ENCODE measurements at places on chromosomes 3 and 15.
A peak's percentile ranks its signal among the peaks of the same experiment; 100 is the strongest.

- no peak for DNase-seq
Measured at GRCh38 chr3:332701-333100, 136.1 kb downstream of the CHL1 start.

DNA sequence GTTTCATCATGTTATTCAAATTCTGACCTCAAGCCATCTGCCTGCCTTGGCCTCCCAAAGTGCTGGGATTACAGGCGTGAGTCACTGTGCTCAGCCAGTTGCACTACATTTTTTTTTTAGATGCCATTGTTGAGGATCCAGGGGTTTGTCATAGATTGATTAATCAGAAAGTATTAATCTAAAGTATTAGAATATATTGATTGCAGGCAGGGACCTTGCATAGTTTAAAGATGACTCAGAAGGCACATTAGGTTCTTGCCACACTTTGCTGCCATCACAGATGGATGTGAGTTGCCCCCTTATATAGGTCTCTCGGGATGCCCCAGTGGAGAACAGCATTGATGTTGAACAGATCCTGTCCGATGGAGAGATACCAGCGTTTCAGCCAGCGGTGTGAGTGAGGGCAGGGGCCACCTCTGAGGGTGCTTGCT, 41.1 kb downstream of the IGF1R start:
- no peak for DNase-seq

- no peak for DNase-seq
Measured at GRCh38 chr3:73559749-73560148, 65.0 kb downstream of the PDZRN3 start.

GRCh38 chr15:55564347-55565145, 23.6 kb downstream of the PYGO1 start:
- no peak for DNase-seq

DNA sequence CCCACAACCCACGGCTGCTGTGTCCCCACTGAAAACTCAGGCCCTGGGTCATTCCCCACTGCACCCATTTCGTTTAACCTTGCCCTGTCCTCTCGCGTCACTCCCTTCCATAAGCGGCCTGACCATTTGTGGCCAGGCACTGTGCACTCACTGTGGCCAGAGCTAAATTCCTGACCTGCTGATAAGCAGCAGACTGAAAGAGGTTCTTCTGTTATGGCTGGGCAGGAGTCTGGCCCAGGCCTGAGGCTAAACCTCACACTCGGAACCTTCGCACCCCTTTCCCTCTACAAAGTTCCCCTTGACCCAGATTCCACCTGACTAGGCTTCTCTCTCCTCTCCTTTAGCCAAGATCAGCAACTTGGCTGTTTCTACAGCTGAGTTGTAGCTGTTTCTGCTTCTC, 62.3 kb downstream of the ADAMTS17 start:
- DNase-seq: no peak

GRCh38 chr3:160987982-160988964, 116.9 kb downstream of the B3GALNT1 start:
- DNase-seq: no peak

- no peak for DNase-seq
Measured at GRCh38 chr3:62781121-62781520, 94.1 kb downstream of the CADPS start.

GRCh38 chr3:108036984-108037741, 53.7 kb downstream of the CD47 start:
- DNase-seq: no peak

- DNase-seq: no peak
Measured at GRCh38 chr15:84949043-84949442, 32.6 kb upstream of the PDE8A start.

- no peak for DNase-seq
Measured at GRCh38 chr3:100984308-100984707, 8.9 kb downstream of the ABI3BP start.

DNA sequence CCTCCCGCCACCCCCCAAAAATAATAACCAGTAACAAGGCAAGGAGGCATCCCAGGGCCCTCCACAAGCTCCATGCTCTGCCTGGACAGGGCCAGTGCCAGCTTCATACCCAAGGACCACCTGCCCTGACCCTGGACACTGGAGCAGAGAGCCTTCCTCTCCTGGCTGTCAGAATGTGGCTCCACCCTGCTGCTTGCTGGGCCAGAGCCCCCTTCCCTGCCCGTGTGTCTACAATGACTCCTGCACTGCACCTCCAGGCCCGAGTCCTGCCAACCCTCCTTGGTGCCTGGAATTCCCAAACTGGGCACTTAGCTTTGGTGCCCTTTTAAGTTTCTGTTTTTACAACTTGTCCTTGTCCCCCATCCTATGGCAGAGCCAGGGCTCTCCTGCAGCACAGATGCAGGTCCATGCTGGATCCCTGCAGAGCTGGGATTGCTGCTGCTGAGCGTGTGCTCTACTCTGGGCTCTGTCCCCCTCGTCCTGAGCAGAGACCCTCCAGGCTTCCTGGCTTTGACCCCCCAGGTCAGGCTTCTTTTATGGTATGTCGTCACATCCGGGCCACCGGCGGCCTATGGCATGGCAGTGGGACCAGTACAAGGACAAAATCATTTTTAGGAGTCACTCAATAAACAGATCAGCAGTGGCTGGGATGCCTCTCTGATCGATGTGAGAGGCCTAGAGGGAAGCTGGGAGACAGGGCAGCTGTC, 11.4 kb upstream of the SNRPA1 start:
- no peak for DNase-seq

- DNase-seq: no peak
Measured at GRCh38 chr15:59976480-59977271, 27.4 kb upstream of the FOXB1 start.

DNA sequence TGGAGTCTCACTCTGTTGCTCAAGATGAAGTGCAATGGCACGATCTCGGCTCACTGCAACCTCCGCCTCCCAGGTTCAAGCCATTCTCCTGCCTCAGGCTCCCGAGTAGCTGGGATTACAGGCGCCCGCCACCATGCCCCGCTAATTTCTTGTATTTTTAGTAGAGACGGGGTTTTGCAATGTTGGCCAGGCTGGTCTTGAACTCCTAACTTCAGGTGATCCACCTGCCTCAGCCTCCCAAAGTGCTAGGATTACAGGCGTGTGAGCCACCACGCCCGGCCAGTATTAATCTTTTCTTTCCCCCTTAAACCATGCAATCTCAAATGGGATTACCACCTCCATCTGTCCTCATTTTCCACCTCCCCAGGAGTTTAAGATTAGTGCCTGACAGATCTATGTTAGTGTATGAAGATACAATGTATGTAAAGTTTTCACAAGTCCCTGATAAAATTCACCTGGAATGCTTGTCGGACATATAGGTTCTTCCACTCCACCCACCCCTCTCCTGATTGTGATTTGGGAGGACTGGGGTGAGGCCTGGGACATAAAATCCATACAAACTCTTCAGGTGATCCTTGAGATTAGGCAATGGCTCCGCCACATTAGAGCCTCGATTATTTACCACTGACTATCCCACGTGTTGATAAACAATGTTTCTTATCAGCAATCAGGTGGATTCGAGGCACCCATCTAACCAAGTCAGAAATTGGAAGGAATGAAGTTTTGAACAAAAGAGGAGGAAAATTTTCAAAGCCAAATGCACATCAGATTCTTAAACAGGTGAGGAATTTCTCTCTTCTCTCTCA, 1.2 kb downstream of the PARL start:
- DNase-seq: no peak

GRCh38 chr3:126523745-126524428, at the start of gene CHST13:
TSS of gene CHST13 (plus strand) at chr3:126524155. CDS start at chr3:126524333, 178 bp downstream.
- DNase-seq: peak; percentile 66

DNA sequence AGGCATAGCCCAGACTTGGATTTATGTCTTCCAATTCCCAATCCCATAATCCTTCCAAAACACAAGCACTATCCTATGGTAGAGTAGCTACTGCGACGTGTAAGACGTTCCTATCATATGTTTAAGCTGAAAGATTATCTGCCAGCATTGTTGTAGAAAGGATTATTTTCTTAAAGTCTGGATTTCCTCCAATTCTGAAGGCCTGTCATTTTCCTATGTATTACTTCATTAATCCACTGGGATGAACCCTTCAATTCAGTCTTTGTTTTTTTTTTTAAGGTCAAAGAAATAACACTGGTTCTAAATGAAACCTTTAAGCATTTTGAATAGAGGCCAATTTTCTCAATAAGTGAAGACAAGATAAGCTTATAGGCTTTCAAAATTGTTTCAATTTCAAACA, 289.0 kb downstream of the SLC9A9 start:
- DNase-seq: no peak

- DNase-seq: no peak
Measured at GRCh38 chr15:31338879-31339557, 12.4 kb downstream of the KLF13 start.

DNA sequence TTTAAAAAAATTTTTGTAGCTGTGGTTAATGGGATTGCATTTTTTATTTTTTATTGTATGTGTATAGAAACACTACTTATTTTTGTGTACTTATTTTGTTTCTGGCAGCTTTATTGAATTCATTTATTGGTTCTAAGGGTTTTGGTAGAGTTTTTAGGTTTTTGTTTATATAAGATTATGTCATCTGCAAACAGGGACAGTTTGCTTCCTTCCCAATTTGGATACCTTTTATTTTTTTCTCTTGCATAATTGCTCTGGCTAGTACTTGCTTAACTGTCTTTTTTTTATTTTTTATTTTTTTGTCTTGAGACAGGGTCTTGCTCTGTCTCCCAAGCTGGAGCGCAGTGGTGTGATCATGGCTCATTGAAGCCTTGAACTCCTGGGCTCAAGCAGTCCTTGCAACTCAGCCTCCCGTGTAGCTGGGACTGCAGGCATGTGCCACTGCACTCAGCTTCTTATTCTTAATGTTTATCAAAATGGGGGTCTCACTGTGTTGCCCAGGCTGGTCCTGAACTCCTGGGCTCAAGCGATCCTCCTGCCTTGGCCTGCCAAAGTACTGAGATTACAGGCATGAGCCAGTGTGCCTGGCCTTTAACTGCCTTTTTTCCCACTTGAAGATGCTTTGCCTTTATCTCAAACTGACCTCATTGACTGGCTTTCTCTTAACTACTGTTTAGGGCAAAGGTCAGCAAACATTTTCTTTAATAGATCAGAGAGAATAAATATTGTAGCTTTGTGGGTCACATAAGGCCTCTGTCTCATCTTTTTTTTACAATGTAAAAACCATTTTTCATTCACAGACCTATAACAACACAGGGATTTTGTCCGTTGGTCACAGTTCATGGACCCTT, 8.6 kb downstream of the TFG start:
- no peak for DNase-seq

GRCh38 chr3:102180280-102180931, 254.4 kb upstream of the ZPLD1 start:
- DNase-seq: no peak

GRCh38 chr15:87144775-87145174, 1065.1 kb downstream of the AGBL1 start:
- DNase-seq: no peak

DNA sequence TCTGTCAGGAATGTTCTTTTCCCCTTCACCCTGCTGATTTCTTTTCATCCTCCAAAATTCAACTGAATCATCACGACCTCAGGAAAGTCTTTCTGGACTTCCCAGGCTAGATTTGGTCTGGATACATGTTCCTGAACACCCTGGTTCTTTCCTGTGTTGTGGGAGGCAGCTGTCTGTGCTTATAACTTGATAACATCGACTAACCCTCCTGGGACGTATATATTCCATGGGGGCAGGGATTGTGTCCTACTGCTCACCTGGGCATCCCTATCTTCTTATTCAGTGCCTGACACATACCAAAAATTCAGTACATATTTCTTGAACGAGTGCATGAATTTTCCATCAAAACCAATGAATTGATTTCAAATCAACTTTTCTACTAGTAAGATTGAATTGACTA, 47.6 kb upstream of the MEF2A start:
- no peak for DNase-seq

DNA sequence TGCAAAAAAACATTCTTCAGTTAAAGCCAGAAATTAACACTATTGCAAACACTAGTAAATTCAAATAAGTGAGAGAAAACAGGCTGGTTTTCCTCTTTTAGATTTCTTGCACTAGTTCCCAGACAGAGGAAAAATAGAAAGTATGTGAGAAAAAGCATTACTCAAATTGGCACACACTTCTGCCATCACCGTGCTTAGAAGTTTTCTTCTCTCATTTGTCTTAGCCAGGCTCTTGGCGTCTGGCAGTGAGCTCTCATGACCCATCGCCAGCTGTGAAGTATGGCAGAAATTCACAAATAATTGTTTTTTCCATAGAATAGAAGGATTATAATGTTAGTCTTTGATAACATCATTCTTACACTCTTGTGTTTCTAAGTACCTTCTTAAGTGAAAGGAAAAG, 515.9 kb downstream of the GBE1 start:
- DNase-seq: no peak

- DNase-seq: no peak
Measured at GRCh38 chr15:31597466-31597865, 270.8 kb downstream of the KLF13 start.

DNA sequence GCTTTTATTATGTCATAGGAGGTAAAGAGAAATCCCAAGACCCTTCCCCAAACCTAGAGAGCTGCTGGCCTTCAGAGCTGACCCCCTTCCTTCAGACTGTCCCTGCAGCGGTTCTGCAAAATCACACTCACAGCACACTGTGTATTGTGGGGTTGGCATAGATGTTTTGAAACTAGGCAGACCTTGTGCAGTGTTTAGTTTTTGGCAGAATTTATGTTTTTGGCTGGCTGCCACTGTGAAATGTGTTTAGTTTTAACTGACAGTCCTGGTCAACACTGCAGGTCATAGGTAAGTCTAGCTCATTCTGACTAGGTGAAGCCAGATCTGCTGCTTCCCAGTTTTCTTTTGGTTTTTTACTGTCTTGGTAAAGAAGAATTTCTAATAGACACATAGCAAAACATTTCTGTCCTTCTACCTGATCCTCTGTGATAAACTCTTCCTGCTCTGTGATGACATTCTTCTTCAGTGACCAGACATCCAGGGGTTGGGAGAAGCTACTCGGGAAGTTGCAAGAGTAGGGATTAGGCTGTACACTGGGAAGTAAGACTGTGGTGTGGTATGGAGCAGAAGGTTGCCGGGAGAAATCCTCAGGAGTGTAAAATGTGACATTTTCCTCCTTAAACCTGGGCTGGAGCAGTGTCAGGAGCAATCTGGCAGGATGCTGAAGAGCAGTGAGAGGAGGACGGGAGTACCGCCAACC, 209.6 kb upstream of the MCTP2 start:
- DNase-seq: no peak

- no peak for DNase-seq
Measured at GRCh38 chr15:50815958-50816590, 50.6 kb upstream of the SPPL2A start.

GRCh38 chr15:76936671-76937070, 5.1 kb downstream of the RCN2 start:
- no peak for DNase-seq

DNA sequence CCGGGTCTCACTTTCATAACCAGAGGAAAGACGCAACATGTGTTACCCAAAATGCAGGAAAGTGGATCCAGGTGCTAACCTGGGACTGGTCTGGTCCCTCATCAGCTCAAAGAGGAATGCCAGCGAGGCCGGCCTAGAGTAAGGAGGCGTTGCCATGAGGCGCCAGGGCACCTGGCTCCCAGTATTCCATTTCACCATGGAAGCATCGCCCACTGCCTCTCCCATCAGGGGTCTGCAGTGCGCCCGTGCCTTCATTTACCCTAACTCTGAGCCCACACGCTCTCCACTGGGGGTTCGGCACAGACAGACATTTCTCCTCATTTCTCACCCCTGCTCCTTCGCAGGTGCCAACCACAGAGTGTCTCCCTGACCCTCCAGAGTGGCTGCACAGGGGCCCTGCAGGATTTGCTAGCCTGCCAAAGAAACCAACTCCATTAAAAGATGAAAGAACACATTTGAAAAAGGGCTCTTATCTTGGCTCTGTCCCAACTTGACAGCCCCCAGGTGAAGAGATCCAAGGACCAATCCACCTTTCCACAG, 61.5 kb downstream of the ABTB1 start:
- no peak for DNase-seq

Measured in NCI-H1930 (cell line).